ENCODE measurements at places on chromosomes 4 and X.

DNA sequence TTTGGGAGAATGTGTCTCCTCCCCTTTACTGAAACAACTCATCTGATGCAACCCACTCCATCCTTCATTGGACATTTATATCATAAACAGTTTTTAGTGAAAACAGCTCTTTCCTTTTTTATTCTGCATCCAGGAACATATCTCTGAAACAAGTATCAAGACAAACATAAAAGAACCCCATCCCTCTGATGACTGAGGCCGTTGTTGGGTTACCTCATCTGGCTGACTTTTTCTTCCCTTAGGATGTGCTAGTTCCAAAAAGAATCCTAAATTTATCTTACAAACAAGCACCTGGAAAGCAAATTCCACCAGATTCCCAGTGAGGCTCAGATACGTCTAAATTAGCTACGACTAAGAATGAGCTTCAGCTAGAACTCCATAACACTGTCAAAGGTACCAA is 483.7 kb upstream of the INTU start:
- DNase-seq, result no peak

DNA sequence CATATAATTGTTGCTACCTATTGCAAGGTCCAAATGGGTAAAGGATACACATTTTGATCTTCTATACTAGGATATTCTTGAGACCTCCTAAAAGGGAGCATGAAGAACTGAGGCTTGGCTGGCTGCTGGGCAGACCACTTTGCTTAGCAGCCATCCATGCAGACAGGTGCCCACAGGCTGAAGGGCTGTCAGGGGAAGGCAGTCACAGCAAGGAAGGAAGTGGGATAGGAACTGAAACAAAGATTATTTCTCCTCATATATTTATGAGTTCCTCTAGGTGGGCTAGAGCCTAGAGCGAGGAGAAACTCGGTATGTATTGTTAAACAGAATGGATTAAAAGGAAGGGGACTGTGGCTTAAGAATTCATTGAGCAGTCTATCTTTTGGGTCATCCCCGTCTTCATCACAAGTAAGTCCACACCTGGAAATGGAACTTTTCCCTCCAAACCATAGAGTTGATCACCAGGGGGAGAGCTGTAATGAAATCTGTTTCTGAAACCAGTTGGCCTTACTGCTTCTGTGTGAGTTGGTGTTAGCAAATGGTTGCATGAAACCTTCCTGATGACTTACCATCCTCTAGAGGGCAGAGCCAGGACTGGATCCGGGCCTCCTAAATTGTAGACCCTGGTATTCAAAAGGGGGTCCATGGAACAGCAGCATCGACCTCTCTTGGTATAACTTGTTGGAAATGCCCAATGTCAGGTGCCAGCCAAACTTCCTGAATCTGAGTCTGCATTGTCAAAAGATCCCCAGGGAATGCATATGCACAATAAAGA is 42.3 kb downstream of the AFF2 start:
- no peak for DNase-seq

DNA sequence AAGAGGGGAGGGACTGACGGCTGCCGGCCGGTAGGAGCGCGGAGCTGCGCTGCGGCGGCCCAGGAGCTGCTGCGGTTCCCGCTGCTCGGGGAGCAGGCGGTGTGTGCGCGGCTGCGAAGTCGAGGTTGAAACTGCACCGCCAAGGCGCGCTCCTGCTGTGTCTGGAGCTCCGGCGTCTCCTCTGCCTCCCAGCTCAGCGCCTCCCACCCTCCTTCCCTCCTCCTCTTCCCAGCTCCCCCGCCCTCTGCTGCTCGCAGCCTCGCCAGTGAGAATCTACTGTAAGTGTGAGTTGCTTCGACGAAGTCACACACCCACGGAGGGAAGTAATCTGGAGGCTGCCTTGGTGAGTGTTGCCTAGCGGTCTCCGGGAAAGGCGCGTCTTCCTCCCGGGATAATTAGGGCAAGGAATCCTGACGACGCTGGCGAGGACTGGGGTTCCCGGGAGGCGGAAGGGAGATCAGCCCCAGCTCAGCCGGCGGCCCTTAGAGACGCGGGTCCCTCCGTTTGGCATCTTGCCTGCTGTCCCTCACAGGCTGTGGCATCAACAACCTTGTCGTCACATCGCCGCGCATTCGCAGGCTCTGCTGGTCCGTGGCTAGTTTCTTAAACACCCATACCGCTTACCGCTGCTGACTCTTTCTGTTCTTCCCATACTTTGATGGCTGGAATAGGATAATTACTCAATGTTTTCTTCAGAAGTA is at the start of gene EPHA5:
EPHA5 (minus strand) TSS at position 159 of the 701 bp plus-strand sequence. CDS start 747 bp downstream, outside the sequence.
- peak; percentile 40 for DNase-seq

DNA sequence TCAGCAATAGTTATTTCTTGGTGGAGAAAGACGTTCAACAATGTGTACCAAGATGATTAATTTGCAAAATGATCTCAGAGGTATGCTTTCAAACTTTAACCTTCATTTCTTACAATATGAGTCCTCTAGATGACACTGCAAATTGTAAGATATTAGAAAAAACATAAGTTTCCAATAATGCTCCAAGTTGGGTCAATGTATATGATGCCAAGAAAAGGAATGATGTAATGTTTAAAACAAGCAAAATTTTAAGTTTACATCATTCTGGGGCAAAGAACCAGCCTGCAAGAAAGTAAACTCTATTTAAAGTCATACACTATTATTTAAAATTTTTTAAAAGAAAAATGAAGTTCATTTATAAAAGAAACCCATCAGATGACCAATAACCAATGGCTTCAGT is 56.1 kb downstream of the PRSS12 start:
- no peak for DNase-seq

DNA sequence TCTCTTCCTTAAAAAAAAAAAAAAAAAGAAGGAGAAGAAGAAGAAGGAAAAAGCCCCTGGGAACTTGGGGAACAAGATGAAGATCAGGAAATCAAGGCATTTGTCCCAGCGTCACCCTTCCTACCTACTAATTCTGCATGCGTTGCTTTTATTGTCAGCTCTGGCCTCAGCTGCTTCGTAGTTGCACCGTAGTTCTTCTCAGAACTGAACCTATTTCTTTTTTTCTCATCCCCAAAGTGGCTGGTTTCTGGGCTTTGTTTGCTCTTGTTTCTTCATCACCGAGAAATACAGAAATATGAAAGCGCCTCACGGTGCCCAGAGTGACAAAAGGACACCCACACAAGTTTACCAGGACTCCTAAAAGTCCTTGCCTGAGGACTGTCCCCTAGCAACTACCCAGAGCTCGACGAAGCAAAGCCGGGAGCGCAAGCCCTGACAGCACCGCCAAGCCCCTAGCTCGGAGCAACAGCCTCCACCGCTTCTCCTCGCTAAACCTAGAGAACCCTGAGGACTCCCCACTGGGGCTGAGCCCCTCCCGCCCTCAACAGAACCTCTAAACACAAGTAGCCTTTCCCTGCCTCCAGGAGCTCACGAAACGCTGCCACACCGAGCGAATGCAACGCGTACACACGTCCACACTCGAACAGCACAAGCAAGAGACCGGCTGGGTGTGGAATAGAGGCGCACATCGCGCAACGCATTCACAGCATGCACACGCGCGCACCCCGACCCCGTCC is 710 bp downstream of the PRKG2 start:
- DNase-seq, result no peak

GRCh38 chr4:120105472-120105871 is 38.8 kb upstream of the MAD2L1 start:
- no peak for DNase-seq

GRCh38 chrX:41670112-41670511 is 18.7 kb upstream of the GPR34 start:
- no peak for DNase-seq

GRCh38 chr4:7929118-7929951 is 10.3 kb downstream of the AFAP1 start:
- DNase-seq, result no peak

DNA sequence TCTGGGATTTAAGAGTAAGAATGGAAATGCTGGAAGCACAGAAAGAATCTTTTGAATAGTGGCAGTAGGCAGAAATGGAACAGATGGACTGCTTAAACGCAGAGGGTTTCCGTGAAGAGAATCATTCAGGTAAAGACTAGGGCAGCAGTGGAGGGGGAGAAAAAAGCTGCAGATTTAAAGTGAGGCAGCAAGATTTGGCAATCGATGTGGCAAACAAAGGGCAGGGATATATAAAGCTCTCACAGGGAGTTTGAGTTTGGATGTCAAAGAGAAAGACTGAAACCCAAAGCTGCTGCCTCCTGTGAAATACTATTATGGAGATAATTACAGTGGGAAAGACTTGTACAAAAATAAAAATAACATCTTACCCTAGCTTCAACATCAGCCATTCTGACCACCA is 384.0 kb downstream of the CENPC start:
- DNase-seq, result no peak

DNA sequence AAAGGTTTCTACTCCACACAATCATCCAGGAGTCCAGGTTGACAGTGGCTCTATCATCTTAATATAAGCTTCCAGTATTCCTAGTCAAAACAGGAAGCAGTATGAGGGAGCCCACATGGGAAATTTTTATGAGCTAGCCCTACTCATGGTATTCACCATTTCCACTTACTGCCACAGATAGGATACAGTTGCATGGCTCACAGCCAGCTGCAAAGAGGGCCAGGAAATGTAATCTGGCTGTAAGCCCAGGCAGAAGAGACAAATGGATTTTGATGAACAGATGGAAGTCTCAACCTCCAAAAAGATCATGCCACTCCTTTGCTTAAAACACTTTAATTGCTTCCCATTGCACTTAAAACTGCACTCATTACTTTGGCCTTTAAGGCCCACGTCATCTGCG is 150.6 kb downstream of the ADAMTS3 start:
- DNase-seq, result no peak

DNA sequence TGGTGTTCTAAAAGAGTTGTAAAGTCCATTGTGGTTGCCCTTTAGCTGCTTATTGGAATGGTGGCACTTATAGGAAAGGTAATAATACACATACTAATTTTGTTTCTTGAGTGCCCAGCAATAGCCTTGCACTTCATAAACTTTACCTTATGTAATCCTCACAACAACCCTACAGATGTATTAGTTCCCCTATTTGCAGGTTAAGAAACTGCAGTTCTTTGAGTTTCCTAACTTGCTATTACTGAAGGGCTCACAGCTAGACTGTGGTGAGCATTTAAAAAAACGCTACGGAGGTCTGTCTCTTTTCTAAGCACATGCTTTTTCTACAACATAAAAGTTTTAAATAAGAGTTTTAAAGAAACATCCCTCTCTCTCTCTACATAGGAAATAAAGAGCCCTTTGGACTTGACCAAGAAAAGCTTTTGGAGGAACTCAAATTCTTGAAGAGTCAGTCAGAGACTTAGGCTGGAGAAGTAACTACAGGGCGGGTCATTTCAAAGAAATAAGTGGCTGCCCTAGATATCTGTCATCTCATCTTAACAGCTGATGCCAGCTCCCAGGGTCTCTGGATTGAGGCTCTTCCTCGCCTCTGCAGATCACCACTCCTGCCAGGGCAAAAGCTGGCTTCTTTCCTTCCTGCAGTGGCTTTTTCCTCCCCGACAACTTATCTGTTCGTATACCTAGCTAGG is 42.0 kb upstream of the FBXW7 start:
- no peak for DNase-seq

DNA sequence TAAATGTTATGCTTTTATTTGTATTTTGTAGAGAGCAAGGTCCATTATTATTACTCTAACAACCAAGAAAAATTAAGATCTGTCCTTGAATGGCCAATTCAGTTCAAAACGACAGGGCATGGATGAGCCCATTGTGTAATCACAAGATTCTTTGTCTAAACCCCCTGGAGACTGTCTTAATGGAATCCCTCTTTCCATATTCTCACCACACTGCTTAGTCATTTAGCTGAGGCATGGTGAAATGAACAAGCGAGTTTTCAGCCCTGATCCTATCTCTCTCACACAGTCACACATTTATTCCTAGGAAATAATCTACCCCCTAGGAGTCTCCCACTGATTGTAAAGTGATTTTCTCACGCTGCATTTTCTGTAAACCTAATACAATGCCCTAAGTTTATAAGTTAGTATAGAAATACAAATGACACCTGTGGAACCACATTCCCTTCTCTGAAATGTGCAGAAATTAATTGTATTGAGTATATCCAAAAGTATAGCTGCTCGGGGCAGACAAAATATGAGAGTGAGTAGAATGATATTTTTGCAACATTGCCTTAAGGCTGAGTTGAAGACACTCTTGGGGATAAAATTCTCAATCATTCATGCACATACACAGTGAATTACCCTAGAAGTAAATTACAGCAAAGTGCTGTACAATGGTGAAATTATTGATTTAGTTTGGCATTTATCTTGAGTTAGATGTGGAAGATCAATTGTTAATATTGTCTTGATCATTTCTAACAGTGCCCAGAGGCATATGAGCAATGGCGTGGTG is 119.7 kb upstream of the PCDH7 start:
- DNase-seq, result no peak

GRCh38 chr4:90951037-90951436 is 823.8 kb downstream of the CCSER1 start:
- no peak for DNase-seq

DNA sequence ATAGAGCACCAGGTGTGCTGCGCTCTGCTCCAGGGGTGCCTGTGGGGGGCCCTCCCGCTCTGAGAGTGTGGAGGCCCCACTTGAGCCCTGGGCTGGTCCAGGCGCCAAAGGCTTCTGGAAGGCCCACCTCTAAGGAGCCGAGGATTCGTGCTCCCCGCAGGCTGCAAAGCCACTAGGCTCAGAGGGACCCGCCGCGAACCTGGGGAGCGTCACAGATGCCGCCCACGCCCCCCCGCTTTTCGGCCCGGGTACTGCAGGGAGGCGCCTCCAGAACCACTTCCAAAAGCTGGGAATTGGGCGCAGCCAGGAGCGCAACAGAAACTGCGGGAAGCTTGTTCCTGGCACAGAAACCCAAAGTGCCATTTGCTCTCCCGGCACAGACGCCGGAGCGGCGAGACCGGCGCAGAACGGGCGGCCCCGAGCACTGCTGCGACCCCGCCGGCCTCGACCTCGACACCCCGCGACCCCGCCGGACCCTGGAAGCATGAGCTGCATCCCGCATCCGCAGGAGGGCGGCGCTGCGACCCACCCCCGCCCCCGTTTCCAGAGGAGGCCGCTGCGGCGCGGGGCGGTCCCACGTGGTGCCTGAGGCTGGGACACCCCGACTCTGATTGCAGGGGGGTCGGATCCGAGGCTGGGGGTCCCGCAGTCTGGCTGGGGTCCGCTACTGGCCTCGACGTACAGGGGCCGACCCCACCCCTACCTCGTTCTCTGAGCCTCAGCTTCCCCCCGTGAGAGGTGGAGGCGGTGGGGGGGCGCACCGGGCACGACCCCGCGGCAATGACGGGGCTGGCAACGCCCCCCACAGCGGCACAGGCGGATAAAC is 30.8 kb downstream of the CPLX1 start:
- DNase-seq, result no peak

GRCh38 chr4:7192252-7193029 is at the start of gene SORCS2:
Gene SORCS2 (plus strand): TSS chr4:7192538.
- DNase-seq, result no peak

GRCh38 chrX:39398215-39398962 is 597.1 kb downstream of the MID1IP1 start:
- no peak for DNase-seq

- no peak for DNase-seq
Observed at GRCh38 chr4:808860-809570, 16.9 kb downstream of the CPLX1 start.

- no peak for DNase-seq
Observed at GRCh38 chr4:124958847-124959246, 246.3 kb upstream of the ANKRD50 start.

Data from NCI-H1417 treated with DMSO at 0.1 percent for 48 hours (cell line).